ENCODE measurements at places on chromosomes 5 and 9. TPM values are rescaled to one million over a fixed set of nuclear protein-coding genes. Genes with fewer than 3 reads are reported as not detected.

CCDC192 gene
- not detected for total RNA-seq

DNA sequence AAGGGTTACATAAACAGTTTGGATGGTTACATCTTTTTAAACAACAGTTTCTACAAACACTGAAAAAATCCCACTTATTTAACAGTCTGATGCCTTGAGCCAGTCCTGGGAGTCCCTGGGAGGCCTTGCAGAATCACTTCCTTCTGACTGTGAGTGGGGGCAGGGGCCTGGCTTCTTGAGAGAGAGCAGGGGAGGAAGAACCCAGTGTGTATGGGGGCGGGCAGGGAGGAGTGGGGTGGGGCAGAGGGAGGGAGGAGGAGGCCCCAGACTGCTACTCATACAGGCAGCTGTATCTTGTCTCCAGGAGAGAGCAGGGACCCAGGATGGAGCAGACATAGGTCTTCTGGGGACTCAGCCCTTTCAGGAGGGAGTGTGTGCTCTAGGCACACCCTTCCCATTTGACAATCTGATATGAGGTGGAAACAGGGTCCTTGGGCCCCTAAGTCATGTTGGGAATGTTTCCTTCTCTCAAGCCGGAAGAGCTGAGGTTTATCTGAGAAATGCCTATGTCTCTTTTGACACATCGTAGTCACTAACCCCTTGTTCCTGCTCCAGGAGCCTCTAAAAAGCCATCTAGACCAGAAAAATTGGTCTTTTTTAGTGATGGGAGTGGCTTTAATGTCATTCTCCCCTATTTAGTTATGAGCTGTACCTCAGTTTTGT, 52.8 kb downstream of the IRF1 start:
- H3K27ac ChIP-seq = no peak overlapping the region
- DNase-seq = no peak
- no peak overlapping the region for H3K4me3 ChIP-seq
- no peaks in the 10 kb centered on the region for H3K27me3 ChIP-seq

IFNK gene
- not detected for total RNA-seq

DNA sequence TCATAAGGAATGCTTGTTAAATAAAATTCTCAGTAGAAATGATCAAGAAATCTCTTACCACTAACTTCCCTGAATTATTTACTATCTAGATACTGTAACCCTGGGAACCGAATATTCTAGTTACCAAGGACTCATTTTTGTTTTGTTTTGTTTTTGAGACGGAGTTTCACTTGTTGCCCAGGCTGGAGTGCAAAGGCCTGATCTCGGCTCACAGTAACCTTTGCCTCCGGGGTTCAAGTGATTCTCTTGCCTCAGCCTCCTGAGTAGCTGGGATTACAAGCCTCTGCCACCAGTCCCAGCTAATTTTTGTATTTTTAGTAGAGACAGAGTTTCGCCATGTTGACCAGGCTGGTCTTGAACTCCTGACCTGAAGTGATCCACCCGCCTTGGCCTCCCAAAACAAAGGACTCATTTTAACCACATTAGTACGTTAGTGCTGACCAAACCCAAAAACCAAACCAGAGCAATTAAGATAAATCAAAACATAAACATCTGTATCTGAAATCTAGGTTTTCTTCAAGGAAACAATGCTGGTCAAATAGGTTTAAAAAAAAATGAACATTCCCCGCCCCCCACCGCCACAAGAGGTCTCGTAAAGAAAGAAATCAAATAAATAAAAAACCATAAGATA, 3.7 kb downstream of the TXN start:
- DNase-seq = no peak
- peaks cover 15% of the 10 kb centered on the region for H3K36me3 ChIP-seq
- peaks cover 18% of the 10 kb centered on the region for H3K4me1 ChIP-seq
- no peak overlapping the region for H3K4me3 ChIP-seq
- no peaks in the 10 kb centered on the region for H3K27me3 ChIP-seq

POLK gene
- 51.4 TPM for total RNA-seq

DNA sequence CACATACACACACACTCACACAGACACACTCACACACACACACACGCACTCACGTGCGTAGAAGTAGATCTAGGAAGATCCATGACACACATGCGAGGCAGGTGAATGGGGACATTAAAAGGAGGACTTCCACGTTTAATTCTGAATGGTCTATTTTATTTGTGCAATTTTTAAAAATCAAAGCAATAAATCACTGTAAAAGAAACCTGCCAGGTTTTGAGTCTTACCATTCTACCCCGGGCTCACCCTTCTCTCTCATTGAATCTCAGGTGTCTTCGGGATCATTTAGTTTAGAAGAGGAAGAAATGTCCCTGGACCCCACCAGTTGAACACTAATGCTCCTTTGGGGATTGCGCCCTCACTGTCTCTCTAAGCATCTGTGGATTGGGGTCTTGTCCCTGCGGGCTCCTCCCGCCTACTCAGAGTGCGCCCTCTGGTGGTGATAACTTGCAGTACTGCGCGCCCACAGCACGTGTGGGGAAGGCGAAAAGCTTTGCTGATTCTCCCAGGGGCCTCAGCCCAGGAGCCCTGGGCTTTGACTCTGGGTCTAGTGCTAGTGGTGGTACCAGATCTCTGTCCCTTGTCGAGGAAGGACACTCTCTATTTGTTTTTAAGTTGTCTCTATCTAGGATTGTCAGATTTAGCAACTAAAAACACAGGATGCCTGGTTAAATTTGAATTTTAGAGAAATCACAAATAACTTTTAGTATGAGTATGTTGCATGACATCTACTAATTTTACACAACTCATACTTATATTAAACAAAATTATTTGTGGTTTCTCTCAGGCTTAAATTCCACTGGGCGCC, 34.8 kb downstream of the BOD1 start:
- H3K27me3 ChIP-seq = no peaks in the 10 kb centered on the region
- no peaks in the 10 kb centered on the region for H3K36me3 ChIP-seq
- no peak for DNase-seq
- H3K4me3 ChIP-seq = no peak overlapping the region
- no peak overlapping the region for H3K27ac ChIP-seq
